ENCODE measurements at places on chromosomes 12 and 14.
A peak's percentile ranks its signal among the peaks of the same experiment; 100 is the strongest.

GRCh38 chr12:128548949-128549348 lies 274.8 kb downstream of the SLC15A4 start:
- no peak for DNase-seq

DNA sequence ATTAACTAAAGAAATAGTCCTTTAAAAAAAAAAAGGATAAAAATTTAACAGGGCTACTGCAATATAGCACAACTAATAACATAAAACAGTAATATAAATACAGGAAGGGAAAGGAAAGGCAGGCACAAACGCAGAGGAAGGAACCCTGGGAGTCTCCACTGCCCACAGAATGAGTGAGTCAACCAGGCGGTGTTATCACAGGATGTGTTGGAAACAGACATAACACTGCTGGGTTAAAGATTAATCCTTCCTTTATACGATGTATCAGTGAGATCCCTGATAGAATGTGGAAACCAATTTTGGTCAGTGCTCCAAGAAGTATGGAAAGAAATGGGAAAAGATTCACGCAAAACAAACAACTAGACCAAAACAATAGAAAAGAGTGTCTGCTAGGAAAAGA lies 47.9 kb downstream of the FGD6 start:
- DNase-seq, result peak; percentile 60

DNA sequence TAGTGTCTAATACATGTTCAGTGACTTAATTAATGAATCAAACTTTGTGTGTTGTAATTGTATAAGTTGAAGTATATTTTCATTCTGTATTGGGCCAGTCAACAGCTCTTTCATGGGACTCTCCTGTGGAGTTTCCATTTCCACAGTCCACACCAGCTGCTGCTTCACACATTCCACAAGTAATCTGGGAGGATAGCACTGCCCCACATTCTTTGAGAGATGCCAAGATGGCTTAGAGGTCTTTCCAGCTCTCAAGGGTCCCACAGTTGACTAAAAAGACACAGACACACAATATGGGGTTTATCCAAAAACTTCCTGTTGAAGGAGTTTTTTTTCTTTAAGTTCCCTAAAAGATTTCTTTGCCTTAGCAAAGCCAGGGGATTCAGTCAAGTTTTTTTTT lies 408.3 kb downstream of the AACS start:
- no peak for DNase-seq

- no peak for DNase-seq
Observed at GRCh38 chr14:70957710-70958109, 50.5 kb downstream of the PCNX1 start.

DNA sequence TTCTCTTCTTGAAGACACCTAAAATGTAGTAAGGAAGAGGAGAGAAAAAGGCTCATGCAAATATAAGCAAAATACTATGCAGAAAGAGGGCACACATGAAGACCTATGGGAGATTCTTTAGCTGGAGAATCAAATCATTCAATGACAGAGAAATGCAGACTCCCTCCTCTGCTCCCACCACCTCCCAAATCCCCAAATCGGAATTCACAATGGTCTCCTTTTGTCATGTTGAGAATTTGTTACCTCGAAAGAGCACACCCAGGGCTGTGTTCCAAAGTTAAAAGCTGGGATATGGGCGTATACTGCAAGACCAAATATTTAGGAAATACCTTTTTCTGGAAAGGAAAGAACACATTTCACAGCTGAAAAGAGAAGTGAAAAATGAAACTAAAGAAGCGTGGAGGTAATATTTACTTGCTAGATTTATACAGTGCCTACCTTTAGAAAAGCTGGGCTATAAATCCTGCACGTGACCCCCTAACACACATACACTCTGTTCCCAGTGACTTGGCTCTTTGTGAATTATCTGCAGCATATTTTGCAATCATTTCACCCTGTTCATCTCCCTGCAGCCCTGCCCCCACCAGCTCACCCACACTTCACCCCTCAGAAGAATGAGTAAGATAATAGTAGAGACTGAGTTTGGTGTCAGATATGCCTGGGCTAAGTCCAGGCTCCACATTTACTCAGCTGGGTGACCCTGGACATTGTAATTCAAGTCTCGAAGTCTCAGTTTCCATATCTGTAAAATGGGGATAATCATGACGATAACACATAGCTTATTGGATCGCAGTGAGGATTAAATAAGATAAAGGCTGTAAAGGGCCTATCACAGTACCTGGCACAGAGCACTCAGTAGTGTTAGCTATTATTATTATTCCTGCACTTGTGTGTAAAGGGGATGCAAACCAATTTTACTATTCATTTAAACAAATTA lies 2.9 kb upstream of the CACNA1C start:
- DNase-seq, result no peak

GRCh38 chr12:130573766-130574165 lies 142.3 kb downstream of the RIMBP2 start:
- DNase-seq, result no peak

DNA sequence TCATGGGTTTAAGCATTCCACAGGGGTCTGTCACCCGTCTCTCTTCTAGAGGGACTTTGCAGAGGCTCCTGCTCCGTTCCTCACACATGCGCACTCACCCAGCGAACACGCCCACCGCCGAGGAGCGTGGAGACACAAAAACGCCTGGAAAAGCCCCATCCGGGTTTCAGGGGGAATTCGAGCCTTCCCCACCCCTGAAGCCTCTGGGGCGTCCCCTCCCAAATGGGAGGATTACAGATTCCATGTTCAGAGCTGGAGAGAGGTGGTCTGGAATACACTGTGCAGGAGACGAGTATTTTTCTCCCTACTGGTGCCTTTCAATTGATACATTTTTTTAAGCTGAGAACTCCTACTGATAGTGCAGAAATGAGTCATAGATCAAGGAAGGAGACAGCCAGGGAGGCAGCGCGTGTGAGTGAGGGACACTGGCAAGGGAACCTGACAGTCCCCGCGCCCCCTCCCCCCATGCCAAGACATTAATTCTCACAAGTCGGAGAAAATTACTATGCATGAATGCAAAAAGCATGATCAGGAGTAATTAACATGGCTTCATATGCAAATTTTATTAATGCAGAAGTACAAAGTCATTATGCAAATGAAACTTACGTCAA lies 36.9 kb downstream of the BCL11B start:
- DNase-seq, result no peak

- DNase-seq, result no peak
Observed at GRCh38 chr12:91327131-91327530, 144.5 kb upstream of the DCN start.

DNA sequence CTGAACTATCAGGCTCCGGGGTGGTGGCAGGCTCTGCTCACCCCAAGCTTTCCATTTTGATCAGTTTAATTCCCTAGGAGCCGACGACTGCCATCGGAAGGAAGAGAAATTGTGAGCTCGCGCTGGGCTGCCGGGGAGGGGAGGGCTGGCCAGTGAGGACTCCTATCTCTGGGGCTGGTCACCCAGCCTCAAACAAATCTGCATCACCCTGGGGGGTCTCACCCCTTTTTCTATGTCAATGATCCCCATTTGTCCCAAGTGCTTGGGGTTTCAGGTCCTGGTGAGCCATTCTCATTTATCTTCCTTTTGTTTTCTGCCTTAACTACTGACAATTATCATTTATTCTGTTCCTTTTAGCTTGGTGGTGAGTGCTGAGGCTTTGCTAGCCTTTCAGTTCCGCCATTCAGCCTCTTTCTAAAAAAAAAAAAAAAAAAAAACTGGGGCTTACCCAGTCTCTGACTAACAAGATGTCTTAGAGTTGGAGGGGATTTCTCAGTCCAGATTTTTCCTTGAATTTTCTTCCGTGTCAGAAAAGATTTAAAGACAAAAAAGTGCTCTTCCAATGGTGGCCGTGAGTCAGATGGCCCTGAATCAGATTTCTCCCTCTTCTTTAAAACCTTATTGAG lies 22.8 kb upstream of the USP44 start:
- DNase-seq, result no peak
